Activated B cell treated with CpG ODN at 0.5 μM for 24 hours (primary cell): ENCODE measurements at places on chromosomes 6 and 20.

GRCh38 chr6:90086517-90086916 is 192.2 kb downstream of the GJA10 start:
- no peak for DNase-seq

- DNase-seq: no peak
These were observed 79.5 kb upstream of the TCF21 start for GRCh38 chr6:133809406-133809805.

GRCh38 chr6:29376003-29376402 is 912 bp upstream of the OR12D3 start:
- no peak for DNase-seq

DNA sequence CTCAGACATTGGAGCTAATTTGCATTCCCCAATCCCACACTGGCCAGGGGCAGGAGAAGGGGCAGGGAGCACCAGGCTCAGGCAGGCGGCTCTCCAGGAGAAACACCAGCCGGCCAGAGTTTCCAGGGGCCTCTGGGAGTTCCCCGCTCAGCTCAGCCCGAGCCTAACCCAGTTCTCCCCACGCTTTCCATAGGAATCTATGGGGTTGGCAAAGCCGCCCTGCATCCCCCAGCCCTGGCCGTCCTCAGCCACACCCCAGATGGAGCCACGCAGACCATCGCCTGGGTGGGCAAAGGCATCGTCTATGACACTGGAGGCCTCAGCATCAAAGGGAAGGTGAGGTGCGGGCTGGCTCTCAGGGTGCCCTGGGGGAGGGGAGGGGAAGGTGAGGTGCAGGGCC is 8.2 kb downstream of the NPEPL1 start:
- DNase-seq: no peak

- DNase-seq: no peak
These were observed 232.8 kb upstream of the EXOC2 start for GRCh38 chr6:925656-926213.

DNA sequence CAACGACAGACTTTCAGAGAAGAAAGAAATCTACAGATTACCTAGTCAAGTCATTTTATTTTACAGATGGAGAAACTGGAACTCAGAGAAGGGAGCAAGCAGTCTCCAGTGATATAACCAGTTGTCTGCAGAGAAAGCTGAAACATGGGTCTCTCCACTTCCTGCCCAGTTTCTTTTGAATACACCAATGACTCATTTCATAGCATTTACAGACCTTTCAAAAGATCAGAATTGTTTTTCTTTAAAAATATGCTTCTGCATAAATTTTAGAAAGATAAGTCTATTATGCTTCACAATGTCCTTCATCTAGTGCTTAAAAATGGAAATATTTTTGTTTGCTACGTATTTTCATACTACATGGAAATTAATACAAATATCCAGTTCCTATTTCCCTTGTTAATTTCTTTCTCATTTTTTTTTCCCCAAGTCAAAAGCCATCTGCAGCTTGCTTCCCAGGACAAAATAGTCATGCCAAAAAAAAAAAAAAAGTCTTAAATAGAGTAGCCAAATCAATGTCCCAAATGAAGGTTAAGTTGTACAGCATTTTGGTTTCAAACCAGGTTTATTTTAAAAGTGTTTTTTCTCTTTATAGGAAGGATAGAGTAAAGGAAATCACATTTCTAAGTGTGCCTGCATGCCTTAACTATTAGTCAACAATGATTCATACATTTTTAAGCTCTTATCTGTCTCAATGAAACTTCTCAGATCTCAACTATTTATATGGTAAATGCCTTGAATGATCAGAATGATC is 36.9 kb downstream of the ARHGAP18 start:
- DNase-seq: no peak

DNA sequence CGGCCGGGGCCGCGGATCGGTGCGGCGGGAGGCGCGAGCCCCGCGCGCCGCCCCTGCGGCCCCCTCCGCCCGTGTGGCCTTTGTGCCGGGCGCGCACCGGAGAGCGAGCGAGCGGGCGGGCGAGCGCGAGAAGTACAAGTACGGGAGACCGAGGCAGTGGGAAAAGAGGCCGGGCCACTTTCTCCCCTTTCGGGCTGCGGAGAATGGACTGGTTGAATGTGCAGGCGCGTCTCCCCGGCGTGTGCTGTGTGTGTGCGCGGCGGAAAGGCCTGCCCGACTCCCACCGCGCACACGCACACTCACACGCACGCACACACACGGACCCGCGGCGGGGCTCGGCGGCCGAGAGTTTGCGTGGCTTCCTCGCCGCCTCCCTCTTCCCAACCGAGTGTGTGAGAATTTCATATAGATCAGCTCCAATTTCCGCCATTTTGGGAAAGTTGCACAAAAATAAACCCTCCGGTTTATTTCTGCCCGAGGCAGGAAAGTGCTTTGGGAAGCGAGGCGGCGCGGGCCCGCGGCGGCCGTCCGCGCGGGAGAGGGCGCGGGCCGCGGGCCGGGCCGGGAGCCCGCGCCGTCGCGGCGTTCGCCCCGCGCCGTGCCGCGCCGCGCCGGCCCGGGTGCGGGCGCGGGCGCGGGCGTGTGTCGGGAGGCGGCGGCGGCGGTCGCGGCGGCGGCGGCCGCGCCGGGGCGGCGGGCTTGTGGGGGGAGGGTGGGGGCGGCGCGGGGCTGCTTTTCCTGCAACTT is 1.1 kb downstream of the L3MBTL3 start:
- DNase-seq: peak; percentile 39

DNA sequence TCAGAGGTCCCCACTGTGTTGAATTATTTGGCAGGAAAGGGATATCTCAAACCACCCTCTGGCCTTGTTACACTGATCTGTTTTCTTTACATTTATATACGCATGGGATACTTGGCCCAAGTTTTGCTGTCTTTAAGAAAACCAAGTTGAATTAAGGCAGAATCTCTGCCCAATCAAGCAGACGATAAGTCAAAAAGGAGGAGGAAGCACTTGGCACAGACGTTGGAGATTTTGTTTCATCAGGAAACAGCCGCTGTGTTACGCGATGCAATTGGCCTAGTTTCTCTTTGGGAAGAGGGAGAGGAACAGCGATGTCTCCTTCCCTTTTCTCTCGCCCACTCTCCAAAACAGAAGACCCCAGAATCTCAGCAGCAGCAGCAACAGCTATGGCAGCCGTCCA is 20.2 kb upstream of the NAA20 start:
- DNase-seq: no peak

DNA sequence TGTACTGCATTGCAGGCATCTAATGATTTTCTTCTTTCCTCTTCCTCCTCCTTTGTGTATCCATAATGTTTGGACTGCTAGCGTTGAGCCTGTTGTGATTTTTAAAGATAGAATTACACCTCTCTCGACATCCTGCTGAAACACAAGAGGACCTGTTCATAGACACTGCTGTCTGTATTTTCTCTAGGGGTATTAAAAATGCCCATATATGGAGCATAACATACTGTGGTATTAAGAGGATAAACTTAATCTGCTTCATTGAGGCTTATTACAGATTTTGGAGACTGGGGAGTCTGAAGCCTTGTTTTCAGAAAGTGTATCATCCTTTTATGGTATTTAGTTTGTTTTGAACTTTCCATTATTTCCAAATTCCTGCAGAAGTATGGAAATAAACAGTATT is 414.3 kb downstream of the CDKAL1 start:
- no peak for DNase-seq

DNA sequence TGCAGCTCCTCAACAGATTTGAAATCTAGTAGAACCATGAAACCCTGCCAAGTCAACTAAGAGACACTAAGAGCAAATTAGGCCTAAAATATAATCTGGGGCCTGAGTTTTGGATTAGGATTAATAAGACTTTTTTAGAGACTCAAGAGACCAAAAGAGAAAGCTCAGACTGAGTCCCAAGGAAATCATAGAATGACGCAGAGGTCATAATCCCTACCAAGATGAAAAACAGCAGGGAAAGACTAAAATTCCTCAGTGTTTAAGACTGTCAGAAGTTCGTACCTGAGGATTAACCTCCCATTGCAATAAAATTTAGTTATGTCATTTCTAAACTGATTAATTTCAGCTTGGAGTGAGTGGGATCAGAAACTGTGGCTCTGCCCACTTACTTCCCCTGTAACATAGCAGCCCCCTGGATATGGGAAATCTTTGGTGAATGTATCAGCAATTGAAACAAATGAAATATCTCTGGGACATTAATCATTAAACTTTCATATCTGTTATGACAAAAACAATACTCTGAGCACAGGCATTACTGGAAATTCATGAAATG is 200.3 kb downstream of the EDN1 start:
- no peak for DNase-seq

DNA sequence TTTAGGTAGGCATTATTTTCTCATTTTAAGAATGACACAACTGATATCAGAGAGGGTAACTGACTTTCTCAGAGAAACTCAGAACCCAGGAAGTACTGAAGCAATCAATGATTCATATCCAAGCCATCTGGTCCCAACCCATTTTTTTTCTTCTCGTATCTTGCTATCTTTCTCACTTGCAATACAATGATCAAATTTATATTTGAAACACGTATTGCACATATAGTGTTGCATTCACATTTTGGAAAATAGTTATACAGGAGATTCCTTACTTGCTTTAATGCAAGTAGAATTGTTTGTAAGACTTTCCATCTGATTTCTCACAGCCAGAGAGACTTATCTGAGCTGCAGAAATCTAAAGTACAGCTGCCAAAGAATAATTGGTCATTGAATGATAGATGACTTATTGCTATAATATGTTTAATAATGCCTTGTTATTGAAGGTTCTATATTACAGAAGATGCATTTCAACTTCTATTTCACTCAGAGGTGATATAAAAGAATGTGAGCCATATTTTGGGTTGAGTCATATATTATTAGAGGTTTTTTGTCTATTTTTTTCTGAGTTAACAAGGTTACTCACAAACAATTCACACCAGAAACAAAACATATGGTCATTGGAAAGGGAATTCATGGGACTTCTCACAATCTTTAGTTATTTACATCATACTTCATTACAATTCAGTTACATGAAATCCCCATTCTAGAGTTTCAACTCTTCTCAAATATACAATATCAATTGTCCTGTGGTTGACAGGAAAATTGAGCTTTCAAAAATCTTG is 337.5 kb upstream of the CITED2 start:
- no peak for DNase-seq

GRCh38 chr6:37160922-37161778 is 8.8 kb upstream of the PIM1 start:
- no peak for DNase-seq

- DNase-seq: no peak
These were observed 79.4 kb downstream of the ASXL1 start for GRCh38 chr20:32437391-32438074.

GRCh38 chr20:11401988-11402387 is 515.7 kb upstream of the BTBD3 start:
- no peak for DNase-seq

- DNase-seq: no peak
These were observed 46.0 kb upstream of the PKIB start for GRCh38 chr6:122564230-122564629.

DNA sequence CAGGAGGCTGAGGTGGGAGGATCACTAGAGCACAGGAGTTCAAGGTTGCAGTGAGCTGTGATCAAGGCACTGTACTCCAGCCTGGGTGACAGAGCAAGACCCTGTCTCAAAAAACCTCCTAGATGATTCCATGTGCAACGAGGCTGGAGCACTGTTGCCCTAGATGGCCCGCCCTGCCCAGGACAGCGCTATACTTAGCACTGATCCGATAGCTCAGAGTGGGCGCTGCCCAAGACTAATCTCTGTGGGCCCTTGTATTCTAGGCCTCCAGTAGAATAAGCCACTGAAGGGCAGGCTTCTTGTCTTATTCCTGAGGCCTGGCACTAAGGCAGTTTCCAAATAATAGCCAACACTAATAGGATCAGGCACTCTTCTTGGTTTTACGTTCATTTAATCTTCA is 41.0 kb downstream of the STK35 start:
- no peak for DNase-seq

- DNase-seq: no peak
These were observed 83.4 kb downstream of the ADGRB3 start for GRCh38 chr6:68718385-68719073.

DNA sequence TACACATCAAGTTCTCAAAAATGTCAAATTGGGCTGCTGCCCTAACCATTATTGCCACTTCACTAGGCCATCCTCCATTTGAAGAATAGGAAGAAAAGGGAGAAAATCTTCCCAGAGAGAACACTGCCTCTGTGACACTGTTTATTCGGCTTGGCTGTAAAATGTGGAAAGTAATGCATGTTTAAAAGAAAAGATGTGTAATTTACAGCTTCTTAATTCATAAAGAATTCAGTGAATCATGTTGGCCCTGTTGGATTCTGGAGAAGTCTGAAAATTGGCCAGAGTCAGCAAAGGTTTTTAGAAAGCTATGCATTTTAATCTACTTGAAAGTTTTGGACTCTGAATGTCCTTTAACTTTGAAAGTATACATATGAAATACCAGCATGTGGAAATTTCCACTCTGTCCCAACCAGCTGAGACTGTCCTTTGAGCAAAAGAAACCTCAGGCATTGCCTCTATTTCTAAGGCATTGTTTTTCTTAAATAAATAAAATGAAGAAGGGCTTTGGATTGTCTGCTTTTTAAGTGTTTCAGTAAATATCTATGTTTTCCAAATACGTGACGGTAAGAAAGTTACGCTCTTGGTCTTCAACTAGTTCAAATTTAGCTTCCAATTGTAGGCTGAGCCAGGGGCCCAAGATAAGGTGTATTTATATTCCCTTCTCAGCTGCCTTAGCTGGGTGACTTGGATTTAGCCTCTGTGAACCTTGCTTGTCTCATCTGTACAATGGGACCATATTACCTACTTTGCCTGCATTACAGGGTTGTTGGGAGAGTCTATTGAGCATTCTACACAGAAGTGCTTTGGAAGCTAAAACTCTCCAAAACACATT is 222.2 kb downstream of the UST start:
- no peak for DNase-seq

DNA sequence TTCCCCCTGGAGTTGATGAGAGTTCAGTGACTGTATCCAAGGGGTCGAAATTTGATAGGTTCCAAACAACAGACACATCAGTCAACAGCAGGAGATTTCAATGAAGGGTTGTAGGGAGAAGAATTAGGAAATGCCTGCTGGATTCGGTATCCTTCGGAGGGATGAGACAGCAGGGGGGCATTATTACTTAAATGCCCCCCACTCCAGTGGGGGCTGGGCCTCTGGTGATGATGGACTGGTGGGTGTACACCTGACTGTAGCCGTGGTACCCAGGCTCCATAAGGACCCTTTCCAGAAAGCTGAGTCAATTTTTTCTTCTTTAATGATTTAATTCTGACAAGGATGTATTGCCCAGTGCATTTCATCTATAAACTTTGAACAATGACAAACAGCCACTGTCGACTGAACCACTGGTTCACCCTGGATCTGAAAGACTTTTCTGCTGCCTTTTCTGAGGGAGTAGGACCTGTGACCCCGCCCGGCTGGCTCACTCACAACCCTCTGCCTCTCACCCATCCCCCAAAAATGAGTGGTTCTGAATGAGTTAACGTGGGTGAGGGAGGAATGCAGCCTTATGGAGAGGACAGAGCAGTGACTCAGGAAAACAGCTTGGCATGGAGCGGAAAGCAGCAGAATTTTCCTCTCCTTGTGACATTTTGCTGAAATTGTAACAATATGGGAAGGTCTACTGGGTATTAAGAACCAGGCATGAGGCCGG is 41.0 kb downstream of the ZMYND8 start:
- DNase-seq: no peak

- no peak for DNase-seq
These were observed 25.2 kb downstream of the GPX6 start for GRCh38 chr6:28490205-28490890.

- no peak for DNase-seq
These were observed 23.1 kb downstream of the SPATA2 start for GRCh38 chr20:49892260-49892659.

- DNase-seq: no peak
These were observed 195.5 kb upstream of the FBXL4 start for GRCh38 chr6:99143108-99143861.
